ENCODE measurements at places on chromosomes 1 and 21.

GRCh38 chr1:28974432-28974831, 60.1 kb downstream of the EPB41 start:
- no peak for DNase-seq

- DNase-seq, result no peak
Measured at GRCh38 chr1:239098400-239099037, 287.8 kb upstream of the CHRM3 start.

GRCh38 chr1:246139745-246140182, 367.3 kb downstream of the SMYD3 start:
- DNase-seq, result no peak

GRCh38 chr1:233268389-233269022, 27.0 kb downstream of the PCNX2 start:
- no peak for DNase-seq

GRCh38 chr1:89286549-89287180, 14.0 kb upstream of the GBP5 start:
- no peak for DNase-seq

- no peak for DNase-seq
Measured at GRCh38 chr1:107943694-107944093, 21.3 kb downstream of the VAV3 start.

GRCh38 chr1:236081546-236082227, 16.8 kb upstream of the NID1 start:
- no peak for DNase-seq

- no peak for DNase-seq
Measured at GRCh38 chr1:154492115-154492514, 9.9 kb upstream of the TDRD10 start.

DNA sequence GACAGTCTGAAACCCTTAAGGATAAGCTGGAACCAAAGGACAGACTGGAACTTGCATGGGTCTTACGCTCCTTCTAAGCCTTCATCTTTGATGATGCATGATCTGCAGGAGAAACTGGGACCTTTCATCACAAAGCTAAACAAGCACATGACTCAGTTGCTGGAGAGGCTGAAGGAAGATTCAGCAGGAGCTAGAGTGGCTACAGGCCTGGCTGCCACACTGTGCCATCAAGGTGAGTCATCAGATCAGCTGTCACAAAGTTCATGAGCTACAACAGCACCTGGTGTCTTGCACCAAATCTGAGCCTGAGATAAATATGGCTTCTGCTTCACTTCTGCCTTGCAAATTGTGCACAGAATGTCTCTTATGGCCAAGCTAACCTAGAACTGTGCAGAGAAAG, 95.5 kb upstream of the MARK1 start:
- DNase-seq, result no peak

GRCh38 chr1:116958110-116958509, 43.5 kb upstream of the CD101 start:
- no peak for DNase-seq

DNA sequence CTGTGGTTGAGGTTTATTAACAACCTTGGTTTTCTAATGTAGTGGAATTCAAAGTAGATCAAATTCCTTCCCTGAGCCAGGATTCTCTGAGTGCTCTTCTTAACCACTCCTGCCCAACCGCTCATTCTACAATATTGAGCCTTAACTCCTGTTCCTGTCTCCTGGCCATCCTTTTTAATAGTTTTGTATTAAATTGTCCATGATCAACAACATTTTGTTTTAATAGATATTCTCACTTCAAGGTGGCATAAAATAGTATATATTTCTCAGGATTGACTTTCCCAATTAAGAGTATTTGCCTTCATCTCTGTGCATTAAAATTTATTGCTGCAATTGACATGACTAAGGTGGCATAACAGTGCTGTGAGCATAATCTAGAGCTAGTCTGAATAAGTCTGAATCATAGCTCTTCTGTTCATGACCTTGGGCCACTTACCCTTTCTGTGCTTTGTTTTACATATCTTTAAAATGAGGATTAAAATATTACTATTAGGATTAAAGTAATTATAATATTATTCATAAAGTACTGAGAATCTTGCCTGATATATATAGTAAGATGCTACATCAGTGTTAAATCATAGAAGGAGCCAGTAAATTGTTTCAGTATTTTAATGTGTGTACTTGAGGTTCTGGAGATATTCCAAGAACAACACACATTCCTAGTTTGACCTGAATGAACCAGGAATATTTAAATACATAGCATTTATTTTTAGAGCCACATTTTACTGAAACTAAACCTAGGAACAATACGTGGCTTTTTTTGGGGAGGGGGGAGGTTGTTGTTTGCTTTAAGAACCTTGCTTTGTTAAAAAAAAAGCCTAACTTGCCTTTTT, 76.4 kb downstream of the ADGRL2 start:
- no peak for DNase-seq

Data from NCI-H1436 treated with DMSO at 0.1 percent for 48 hours (cell line).